ENCODE measurements at places on chromosomes 16 and 17.
A peak's percentile ranks its signal among the peaks of the same experiment; 100 is the strongest.

DNA sequence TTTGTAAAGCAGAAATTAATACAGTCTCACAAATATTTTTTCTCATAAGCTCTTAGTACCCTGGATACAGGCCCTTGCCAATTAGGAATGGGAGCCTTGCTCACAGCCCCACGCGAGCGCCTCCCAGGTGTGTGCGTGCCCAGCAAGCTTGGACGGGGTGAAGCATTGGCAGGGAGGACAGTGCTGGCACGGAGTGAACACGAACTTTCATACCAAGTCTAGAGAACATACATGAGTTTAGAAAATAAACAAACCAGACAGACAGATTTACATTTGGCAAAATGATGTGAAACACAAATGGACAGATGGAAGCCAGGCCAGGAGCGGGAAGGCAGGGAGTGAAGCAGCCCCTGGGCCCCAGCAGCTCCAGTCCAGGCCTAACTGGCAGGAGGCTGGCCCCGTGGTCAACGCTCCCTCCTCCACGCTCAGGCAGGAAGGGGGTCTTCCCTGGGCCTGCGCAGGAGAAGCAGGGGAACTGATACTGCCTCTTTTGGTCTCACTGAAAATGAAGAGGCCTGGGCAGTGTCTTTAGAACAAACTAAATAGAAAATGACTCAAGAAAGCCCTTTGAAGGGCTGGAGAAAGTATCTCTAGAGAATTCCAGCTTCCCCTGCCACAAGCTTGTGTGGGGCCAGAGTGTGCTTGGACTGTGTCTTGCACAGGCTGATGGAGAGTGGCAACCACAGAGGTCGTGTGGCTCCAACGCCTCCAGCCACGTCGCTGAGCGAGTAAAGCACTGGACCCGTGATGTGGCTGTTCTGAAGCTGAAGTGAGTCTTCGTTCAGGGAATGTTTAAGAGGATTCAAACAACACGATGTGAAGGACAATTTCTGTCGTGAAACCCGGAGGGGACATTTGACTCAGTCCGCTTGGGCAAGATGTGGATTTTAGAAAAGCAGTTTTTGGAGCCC is 9.9 kb upstream of the FOXJ1 start:
- no peak for DNase-seq

DNA sequence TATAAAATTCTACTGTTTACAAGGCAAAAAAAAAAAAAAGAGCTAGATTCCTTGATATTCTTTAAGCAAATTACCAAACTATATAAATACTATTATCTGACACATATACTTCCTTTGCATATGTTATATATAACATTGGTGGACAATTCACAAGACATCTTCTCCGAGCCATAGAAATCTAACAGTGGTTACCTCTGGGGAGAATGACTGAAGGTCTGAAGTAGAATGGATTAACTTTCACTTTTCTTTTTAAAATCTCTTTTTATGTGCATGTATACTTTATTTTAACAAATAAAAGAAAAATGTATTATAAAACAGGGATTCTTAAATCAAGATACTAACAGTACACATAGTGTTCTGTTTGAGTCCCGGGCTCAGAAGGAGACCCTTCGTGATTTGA is 131.0 kb downstream of the MRTFB start:
- DNase-seq = no peak

DNA sequence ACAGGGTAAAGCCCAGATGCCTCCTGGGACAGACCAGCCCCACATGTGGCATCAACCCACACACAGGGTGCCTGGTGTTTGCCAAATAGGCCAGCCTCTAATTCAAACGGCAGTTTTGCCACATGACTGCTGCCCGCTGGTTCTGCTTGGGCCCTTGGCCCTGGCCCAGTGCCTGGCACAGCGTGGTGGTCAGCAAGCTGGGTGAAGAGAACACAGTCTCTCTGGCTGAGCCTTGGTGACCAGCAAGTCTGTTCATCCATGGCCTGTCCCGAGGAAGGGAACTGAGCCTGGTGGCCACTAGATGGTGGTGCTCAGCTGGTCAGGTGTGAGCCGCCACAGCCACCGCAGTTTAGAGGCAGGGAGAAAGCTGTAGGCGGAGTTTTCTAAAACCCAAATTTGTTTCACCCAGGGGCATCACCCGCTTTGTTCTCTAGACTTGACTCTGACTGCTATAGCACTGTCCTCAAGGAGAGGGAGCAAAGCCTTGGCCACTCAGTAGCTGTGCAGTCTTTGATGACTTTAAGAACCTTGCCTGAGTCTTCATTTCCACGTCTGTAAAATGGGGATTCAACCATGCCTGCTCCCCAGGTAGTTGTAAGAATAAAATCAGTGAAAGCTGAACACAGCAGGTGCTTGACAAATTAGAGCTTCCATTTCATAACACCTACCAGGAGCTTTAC is 4.7 kb upstream of the GFAP start:
- peak; percentile 93 for DNase-seq

- no peak for DNase-seq
Measured at GRCh38 chr17:14107889-14108288, 38.6 kb downstream of the COX10 start.

DNA sequence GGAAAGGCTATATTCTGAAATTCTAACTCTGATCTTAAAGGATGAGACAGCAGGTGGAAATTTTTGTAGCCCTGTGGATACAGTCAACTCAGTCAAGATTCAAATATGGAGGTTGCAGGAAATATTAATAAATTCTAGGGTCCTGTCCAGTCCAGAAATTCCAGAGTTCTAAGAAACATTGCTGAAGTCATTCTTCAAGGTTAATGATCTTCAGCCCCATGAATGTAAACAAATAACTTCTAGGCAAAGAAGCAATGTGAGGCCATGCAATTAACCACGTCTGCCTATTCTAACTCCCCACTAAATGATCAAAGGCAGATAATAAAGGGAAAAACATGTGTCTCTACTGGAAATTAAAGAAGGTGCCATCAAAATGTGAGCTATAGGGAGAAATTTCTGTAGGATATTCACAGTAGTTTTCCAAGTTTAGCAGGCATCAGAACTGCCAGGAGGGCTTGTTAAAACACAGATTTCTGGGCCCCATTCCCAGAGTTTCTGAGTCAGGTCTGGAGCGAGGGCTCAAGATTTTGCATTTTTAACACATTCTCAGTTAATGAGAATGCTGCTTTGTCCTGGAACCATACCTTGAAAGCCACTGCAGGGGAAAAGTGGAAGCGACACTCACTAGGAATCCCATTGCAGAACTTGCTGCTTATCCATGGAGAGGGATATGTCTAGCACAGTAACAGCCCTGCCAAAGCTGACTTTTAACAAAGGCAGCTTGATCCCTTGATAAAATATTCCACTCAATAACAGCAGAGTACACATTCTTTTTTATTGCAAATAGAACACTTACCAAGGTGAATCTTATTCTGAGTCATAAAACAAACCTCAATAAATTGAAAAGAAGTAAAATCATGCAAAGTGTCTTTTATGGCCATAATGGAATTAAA is 61.8 kb downstream of the DNAH3 start:
- DNase-seq = peak; percentile 47

DNA sequence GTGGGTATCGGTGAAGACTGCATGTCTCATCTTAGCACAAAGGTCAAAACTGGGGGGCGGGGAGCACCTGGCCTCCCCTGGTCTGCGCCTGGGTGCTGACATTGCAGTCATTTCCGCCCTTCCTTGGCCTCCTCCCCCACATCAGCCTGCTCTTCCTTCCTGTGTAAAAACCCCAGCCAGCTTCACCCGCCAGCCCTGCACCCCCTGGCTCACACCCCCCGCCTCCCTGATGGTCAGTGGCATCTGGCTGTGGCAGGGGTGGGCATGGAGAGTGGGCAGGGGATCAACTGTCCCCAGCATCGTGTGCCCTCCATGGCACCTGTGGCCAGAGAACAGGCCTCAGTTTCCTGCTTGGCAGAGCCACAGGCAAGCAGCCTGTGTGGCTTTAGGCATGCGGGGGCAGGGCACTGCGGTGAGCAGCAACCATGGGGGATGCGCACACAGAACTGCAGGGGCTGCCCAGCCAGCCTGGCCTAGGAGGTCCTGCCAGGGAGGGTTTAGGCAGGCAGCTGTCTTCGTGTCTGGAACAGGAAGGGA is 26.5 kb upstream of the LASP1NB start:
- no peak for DNase-seq

All from AG20443 (cell line).